Fibroblast of pulmonary artery (primary cell): ENCODE measurements at places on chromosomes 13 and 19.

- no peak for DNase-seq
These were observed 130.8 kb downstream of the KL start for GRCh38 chr13:33146843-33147611.

DNA sequence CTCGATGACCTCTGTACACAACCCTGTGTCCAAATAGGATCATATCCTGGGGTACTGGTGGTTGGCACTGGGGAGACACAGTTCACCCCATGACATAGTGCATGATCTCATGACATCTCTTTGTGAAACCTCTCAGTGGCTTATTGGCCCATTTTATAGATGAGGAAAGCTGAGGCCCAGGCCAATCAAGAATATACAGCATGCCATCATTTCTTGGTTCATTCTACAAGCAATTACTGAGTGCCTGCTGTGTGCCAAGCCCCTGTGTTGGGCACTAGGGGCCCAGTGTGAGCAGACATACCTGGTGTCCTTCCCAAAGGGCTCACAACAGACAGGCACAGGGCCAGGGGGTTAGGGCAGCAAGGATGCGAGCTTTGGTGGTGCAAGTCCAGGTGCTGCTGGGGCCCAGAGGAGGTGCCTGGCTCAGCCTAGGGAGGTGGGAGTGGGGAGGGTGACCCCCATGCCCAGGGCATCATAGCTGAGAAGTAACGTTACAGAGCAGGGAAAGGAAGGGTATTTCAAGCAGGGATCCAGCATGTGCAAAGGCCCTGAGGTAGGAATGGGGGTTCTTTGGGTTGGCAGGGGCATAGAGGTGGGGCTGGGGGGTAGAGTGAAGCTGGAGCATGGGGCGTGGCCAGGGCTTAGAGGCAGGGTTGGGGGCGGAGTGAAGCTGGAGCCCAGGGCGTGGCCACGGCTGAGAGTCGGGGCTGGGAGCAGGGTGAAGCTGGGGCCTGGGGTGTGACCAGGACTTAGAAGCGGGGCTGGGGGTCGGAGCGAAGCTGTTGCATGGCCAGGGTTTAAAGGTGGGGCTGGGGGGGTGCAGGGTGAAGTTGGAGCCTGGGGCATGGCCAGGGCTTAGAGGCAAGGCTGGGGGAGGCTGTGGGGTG is 20.7 kb downstream of the COLGALT1 start:
- no peak for DNase-seq

DNA sequence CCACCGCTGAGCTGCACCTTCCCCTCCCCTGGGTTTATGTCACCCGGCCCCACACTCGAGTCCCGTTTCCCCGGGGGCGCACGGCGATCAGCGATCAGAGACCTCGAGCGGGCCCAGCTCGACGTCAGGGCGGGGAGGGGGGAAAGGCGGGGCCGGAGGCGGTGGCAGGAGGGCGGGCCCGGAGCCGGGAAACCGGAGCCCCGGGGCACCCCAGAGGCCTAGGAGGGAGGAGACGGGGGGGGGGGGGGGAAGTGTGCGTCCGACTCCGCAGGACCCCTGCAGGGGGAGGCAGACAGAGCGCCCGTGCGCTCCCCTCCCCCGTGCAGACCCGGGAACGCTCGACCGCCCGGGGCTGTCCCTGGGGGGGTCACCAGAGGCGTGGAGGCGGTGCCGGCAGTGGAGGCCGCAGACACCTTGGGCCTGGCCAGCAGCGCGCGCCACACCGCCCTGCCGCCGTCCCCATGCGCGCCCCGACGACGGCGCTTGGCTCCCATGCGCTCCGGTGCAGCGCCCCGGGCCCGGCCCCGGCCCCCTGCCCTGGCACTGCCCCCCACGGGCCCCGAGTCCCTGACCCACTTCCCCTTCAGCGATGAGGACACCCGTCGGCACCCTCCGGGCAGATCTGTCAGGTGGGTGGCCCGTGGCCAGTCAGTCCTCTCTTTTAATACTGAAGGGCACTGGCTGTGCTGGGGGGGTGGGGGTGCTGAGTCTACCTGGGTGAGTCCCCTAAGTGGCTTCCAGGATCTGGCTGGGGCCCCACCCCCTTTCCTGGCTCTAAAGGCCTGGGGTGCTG is 11.8 kb downstream of the PDE4A start:
- DNase-seq: peak; percentile 27

GRCh38 chr13:39892721-39893685 is 237.5 kb downstream of the COG6 start:
- peak; percentile 94 for DNase-seq

DNA sequence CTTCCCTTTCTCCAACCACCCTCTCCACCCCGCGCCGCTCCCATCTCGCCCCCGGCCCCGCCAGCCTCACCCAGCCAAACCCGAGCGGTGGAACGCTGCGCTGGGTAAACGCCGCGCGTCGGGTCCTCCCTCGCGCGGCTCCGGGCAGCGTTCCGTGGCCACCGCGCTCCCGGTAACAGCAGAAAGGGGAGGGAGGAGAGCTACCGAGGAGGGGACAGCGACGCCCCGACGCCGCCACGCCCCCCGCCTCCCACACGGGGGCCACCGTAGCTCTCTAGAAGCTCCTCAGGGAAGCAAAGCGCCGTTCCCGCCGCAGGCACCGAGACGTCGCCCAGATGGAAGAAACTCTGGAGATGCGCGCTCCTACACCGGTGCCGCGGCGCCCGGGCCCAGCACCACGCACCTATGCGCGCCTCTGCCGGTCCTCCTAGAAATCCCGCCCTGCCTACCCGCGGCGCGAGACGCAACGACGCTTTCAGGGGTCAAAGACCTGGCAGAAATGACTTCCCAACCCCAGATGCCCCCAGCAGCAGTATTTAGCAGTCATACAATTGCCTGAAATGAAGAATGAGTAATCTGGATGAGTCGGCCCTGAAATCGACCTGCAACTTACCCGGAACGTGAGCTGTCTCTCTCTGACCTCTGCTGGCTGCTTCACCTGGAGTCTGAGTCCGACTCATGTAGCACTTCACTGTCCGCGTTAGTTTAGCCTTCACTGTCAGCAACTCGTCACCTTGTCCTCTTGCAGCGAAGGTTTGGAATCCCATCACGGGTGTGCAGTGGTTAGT is at the start of gene RUBCNL:
TSS of gene RUBCNL (minus strand) at position 189 of the 788 bp plus-strand sequence. CDS start 14,777 bp downstream, outside the sequence.
- DNase-seq: no peak

GRCh38 chr19:44753932-44754749 is 5.6 kb downstream of the BCL3 start:
- DNase-seq: peak; percentile 90

- DNase-seq: no peak
These were observed 1.6 kb downstream of the DIAPH3 start for GRCh38 chr13:60162096-60162495.

- no peak for DNase-seq
These were observed 105.5 kb downstream of the POU4F1 start for GRCh38 chr13:78497702-78498355.

- DNase-seq: no peak
These were observed 1491.9 kb downstream of the SLITRK5 start for GRCh38 chr13:89163096-89163495.

- no peak for DNase-seq
These were observed 671 bp downstream of the ZDHHC20 start for GRCh38 chr13:21458451-21458812.

- no peak for DNase-seq
These were observed 15.2 kb upstream of the PPP1R12C start for GRCh38 chr19:55132453-55133129.

GRCh38 chr13:94708031-94708859 is 4.1 kb downstream of the SOX21 start:
- DNase-seq: no peak

GRCh38 chr13:65497265-65497664 is 1732.9 kb downstream of the PCDH9 start:
- DNase-seq: peak; percentile 21

- DNase-seq: no peak
These were observed 16.7 kb downstream of the YIPF2 start for GRCh38 chr19:10911579-10912363.
